ENCODE measurements at places on chromosomes 11 and 22. TPM values are rescaled to one million over a fixed set of nuclear protein-coding genes. Genes with fewer than 3 reads are reported as not detected.

Gene OR6Q1
- not detected for polyA plus RNA-seq

Gene CRYBB3
- polyA plus RNA-seq, result not detected

Gene CCDC88B
- polyA plus RNA-seq, result 23.2 TPM

Gene FAM111A
- 5.5 TPM for polyA plus RNA-seq

Gene TMEM45B
- 4.7 TPM for polyA plus RNA-seq

Gene NPTXR
- 120 TPM for polyA plus RNA-seq

Gene KLHDC7B
- polyA plus RNA-seq, result not detected
